ENCODE measurements at places on chromosomes 2 and 18.

DNA sequence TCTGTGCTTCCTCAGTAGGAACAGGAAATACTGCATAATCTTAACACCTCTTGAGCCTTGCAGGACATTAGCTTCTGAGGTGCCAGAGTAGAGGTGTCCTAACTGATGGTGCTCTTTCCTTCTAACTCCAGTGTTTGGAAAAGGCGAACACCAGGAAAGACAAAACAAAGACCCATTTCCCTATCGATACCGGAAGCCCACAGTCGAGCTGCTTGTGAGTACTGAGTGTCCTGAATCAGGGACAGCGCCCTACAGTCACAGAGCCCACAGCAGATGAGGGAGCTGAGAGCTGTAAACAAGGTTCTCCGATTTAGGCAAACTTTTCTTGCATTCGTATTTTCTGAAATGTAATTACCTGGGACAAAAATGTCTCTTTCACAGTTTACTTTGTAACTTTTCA, 50.7 kb downstream of the SLC14A2 start:
- no peak for DNase-seq

DNA sequence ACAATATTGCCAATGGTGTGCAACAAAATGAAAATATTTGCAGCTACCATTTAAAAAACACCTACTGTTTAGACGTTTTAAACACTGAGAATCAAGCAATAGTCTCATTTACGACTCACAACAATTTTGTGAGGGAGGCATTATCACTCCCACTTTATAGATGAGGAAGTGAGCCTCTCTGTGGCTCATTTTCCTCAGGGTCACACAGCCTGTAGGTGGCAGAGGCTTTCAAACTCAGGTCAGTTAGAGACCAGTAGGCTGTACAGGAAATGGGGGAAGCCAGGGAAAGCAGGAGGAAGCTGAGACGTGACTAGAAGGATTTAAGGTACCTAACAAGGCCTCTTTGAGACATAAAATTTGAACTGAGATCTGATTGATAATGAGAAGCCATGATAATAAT, 95.0 kb upstream of the ZNF521 start:
- no peak for DNase-seq

DNA sequence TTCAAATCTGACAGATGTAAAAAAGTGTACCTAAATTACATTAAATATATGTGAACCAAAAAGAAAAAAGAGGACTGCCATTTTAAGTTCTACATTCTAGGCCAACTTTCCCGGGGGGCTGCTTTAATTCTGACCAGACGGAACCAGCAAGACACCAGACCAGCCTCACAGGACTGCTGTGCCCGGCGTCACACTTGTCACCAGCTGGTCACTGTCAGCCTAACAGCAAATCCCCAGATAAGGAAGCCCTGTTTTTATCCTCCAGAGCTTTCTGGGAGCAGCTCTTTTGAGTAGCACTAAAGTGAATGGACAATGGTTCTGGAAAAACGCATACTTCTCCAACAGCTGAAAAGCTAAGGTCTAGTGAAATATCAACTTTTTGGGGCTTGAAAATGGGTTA, 35.6 kb downstream of the CYB5A start:
- DNase-seq = no peak

DNA sequence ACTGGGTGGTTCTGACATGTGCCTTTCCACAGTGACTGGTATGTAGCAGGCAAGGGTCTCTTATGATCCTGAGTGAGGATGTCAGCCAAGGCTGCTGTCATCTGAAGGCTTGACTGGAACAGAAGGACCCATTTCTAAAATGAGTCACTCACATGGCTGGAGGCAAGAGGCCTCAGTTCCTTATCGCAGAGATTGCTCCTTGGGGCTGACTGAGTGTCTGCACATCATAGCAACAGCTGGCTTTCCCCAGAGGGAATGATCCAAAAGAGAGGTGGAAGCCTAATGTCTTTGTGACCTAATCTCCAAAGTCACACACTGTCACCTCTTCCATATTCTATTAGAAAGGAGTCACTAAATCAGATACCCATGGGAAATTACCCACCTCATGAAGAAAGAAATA, 114.0 kb downstream of the NEDD4L start:
- DNase-seq = no peak

DNA sequence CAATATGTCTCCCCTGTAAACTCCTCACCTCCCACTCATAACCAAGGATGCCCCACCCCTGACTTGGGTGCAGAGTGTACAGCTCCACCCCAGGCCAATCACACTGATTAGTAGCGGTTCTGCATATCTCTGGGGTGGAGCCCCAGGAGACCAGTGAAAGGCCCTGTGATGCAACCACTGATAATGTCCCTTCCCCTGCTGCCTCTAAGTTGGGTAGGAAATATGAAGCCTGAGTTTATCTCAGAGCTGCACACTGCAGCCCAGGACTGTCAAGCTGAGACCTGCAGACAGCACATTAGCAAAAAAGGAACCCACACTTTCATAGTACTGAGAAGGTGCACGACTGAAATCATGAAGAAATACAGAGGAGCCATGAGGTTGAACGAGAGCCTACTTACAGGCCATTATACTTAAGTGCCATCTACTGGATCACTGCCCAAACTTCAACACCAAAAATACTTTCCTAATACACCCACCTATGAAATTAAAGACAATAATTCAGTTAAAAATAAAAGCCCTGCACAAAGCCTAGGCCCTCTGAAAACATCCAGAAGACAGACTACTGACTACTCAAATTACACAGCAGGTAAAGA, 455.4 kb upstream of the LRRTM4 start:
- no peak for DNase-seq
